ENCODE measurements at places on chromosomes 13 and 19.

DNA sequence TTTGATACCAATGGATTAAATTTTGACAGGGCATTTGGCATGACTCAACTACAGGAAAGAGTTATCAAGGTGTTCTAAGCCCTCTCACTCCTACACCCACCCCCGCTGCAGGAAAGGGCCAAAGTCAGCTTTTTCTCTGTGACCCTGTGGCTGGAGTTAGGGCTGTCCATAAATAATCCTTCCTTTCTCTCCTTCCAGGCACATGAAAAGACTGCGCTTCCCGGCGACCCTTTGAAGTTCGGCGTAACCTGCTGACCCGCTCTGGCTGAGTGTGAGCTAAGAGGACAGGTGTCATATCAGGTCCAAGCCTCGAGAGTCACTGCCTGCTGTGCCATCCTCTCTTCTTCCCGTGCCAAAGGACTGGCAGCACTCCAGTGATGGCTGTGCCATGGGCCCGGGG lies 25.6 kb downstream of the ZNF114 start:
- no peaks in the 10 kb centered on the region for H3K27me3 ChIP-seq
- peaks cover 3% of the 10 kb centered on the region for H3K4me1 ChIP-seq

DNA sequence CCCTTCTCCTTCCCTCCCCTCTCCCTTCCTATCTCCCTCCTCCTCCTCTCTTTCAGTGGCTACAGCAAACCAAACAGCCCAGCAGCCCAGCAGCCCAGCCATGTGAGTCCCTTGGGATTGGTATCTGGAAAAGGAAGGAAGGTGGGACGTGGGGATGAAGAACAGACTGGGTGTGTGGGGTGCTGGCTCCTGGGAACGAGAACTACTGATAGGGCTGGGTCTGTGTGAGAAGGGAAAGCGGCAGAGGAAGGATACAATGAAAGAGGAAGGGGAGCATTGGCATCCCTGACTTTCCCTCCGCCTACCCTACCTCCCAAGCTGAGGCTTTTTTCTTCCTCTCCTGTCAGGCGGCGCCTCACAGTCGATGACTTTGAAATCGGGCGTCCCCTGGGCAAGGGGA lies 863 bp downstream of the AURKC start:
- H3K36me3 ChIP-seq: no peaks in the 10 kb centered on the region
- H3K4me3 ChIP-seq: no peak overlapping the region
- no peaks in the 10 kb centered on the region for H3K4me1 ChIP-seq
- no peak for DNase-seq

DNA sequence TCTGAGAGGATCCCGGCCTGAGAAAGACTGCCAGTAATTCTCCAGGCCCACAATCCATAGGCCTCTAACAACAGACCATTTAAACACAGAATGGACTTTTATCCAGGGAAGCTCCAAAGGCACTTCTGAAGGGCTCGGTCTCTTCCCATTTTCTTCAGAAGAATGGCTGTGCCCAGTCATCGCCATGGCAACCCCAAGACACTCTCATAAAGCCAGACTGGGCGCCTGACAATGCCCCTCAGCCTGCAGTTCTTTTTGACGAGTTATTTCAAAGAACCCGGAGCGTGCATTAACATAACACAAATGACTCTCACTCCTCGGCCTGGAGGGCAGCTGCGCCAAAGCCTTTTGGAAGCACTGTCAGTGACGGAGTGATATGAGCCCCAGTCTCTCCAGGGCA lies 61.0 kb downstream of the RASA3 start:
- no peak overlapping the region for H3K27ac ChIP-seq
- peaks cover 13% of the 10 kb centered on the region for H3K36me3 ChIP-seq
- H3K27me3 ChIP-seq: no peaks in the 10 kb centered on the region

DNA sequence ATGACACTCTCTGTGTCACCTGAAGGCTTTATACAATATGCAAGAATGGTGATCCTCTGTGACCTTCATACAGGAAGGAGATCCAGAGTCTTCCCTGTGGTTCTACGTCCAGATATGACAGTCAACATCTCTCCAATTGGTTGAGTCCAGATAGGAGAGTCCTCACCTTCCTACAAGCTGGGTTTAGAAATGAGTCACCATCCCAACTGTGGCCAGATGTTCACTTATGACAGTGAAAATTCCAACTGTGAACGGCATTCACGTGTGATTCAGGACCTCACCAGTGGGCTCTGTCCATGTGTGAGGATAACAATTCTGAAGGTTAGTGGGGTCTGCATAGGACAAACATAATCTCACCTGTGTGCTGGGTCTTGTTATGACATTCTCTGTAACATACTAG lies 52.5 kb upstream of the ZNF728 start:
- H3K36me3 ChIP-seq: no peaks in the 10 kb centered on the region
- no peak for DNase-seq
- H3K27me3 ChIP-seq: no peaks in the 10 kb centered on the region
- H3K4me1 ChIP-seq: no peaks in the 10 kb centered on the region
- no peak overlapping the region for H3K27ac ChIP-seq
- no peak overlapping the region for H3K4me3 ChIP-seq

GRCh38 chr13:85255978-85256377 lies 543.2 kb downstream of the SLITRK6 start:
- H3K36me3 ChIP-seq: no peaks in the 10 kb centered on the region
- no peaks in the 10 kb centered on the region for H3K27me3 ChIP-seq
- no peak overlapping the region for H3K4me3 ChIP-seq
- no peaks in the 10 kb centered on the region for H3K4me1 ChIP-seq
- no peak overlapping the region for H3K27ac ChIP-seq

GRCh38 chr13:51237386-51237785 lies 15.2 kb downstream of the FAM124A start:
- no peak for DNase-seq
- no peak overlapping the region for H3K4me3 ChIP-seq
- no peak overlapping the region for H3K27ac ChIP-seq
- no peaks in the 10 kb centered on the region for H3K4me1 ChIP-seq
- no peaks in the 10 kb centered on the region for H3K36me3 ChIP-seq

DNA sequence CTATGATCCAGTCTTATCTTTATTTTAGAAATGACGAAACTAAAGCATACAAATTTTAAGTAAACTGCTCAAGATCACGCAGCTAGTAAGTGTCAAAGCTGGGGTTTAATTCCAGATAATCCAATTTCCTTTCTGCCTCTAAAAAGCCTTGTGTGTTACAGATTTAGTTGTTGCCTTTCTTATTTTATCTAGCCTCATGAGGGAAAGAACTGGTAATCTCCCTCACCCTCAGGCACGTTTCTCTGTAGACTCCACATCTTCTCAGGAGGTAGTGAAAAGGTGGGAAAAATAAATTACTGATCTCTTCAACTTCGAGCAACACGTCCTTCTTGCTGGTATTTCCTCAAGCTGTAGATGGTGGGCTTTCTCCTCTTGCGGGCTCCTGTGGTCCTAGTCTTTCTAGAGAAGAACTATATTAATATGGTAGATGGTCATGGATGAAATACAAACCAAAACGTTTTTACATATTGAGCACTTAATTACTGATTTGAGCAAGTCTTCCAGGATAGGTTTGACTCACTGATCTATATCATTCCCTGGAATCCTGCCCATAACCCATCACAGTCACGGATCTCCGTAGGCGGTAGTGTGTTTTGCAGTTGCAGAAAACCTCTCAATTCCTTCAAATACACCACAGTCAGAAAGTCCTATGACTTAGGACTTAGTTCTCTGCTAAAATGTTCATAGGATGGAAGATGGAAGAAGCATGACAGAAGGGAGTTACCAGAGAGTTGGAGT lies 519.5 kb downstream of the DCT start:
- H3K4me1 ChIP-seq: no peaks in the 10 kb centered on the region
- no peaks in the 10 kb centered on the region for H3K27me3 ChIP-seq
- no peak overlapping the region for H3K27ac ChIP-seq
- H3K4me3 ChIP-seq: no peak overlapping the region

DNA sequence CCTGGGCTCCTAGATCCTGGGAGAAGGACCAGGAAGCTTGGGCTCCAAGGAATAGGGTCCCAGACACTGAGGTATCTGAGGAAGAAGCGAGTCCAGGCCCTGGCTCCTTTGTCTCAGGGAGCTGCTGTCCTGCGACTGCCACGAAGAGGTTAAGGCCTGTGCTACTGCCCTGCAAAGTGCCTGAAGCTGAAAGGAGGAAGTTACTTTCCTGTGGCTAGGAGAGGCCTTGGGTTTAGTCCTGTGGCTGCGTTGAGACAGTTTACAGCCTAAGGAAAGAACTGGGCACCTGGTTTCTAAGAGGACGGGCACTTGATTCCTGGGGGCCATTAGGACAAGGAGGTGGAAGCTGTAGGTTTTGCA lies 2.8 kb downstream of the MYADM start:
- no peak overlapping the region for H3K27ac ChIP-seq
- no peaks in the 10 kb centered on the region for H3K36me3 ChIP-seq
- DNase-seq: no peak
- H3K4me1 ChIP-seq: no peaks in the 10 kb centered on the region

DNA sequence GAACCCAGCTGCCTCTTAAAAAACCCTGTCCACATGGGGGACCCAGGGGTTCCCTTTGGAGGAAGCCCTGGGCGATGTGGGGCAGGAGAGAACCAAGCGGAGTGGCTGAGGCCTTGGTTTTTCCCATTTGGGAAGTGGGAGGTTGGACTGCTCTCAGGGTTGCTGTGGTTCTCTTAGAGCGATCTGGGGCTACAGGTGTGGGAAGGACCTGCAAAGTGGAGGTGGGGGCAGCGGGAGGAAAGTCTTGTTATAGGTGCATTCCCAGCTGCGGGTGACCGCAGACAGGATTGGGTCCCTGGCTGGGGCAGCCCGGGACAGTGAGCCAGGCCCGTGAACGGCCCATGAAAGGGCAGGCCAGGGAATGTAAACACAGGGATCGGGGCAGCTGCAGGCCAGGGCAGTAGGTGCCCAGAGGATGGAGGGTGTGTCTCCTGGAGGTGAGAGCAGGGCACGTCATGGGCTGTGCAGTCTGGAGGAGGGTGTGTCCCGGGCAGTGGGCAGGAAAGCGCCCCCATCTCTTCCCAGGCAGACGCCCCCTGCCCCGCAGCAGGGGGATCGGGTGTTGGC lies 814 bp downstream of the SLC25A23 start:
- H3K4me3 ChIP-seq: peak overlapping the region; percentile 80
- H3K4me1 ChIP-seq: peaks cover 10% of the 10 kb centered on the region
- peak overlapping the region; percentile 94 for H3K27ac ChIP-seq
- peaks cover 24% of the 10 kb centered on the region for H3K36me3 ChIP-seq

DNA sequence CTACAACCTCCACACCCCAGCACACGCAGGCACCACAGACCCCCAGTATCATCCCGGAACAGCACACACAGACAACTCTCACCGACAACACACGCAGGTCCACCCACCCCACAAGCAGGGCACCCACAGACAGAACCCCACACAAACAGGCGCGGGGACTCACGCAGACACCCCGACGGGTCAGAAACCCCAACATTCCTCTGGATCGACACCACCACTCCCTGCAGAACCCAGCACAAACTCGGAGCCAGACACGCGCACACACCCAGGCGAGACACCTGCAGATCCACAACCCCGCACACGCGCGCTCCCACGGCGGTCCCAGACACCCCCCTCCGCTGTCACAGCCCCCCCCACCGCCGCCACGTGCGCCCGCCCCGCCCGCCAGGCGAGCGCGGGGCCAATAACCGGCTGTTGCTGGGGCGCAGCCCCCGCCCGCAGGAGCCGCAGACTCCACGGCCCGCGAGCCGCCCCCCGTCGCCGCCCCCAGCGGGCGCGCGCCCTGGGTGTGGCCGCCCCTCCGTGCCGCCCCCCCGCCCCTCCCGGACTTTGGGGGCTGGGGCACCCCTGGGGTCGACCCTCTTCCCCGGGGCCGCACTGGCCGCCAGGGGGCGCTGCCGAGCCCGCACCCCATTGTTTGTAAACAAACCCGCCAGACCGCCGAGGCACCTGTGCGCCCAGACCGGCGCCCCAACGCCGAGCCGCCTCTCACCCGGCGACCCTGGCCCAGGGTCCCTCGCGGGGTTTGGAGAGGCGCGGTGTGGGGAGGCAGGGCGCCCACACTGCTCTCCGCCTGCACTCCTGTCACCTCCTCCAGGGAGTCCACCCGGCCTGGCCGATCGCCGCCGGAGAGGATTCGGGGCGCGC lies 712 bp downstream of the BBC3 start:
- peak overlapping the region; percentile 29 for H3K27ac ChIP-seq
- peaks cover 50% of the 10 kb centered on the region for H3K4me1 ChIP-seq
- no peaks in the 10 kb centered on the region for H3K27me3 ChIP-seq
- DNase-seq: no peak
- H3K4me3 ChIP-seq: peak overlapping the region; percentile 91

DNA sequence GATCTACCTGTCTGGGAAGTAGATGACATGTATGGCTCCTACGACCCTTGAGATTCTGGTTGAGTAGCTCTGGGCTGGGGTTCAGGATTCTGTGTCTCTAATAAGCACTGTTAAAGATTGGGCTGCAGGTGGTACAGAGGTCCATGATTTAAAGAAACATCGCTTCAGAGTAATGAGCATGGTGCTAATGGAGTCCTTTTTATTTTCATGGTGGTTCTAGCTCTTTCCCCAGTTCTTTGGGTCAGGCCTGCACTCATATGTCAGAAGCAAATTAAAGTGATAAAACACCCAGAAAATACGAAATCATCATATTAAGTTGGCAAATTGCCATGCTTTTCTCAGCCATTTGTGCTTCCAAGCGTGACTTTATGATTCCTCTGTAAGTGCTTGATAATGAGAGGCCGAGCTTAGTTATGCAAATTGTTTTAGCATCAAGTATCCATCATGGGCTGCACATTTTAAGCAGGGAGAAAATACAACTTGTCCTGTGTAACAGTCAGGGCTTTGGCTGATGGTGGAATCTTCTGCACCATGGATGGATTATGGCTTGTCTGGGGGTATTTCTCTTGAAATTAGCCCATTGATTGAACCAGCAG lies 45.1 kb downstream of the MTUS2 start:
- no peak for DNase-seq
- no peaks in the 10 kb centered on the region for H3K4me1 ChIP-seq
- no peaks in the 10 kb centered on the region for H3K36me3 ChIP-seq
- H3K27ac ChIP-seq: no peak overlapping the region
- H3K27me3 ChIP-seq: no peaks in the 10 kb centered on the region
- H3K4me3 ChIP-seq: no peak overlapping the region

GRCh38 chr13:103031332-103031873 lies 34.8 kb downstream of the SLC10A2 start:
- H3K36me3 ChIP-seq: no peaks in the 10 kb centered on the region
- no peak overlapping the region for H3K4me3 ChIP-seq
- H3K27ac ChIP-seq: peak overlapping the region; percentile 79
- no peaks in the 10 kb centered on the region for H3K27me3 ChIP-seq
- peak; percentile 90 for DNase-seq

DNA sequence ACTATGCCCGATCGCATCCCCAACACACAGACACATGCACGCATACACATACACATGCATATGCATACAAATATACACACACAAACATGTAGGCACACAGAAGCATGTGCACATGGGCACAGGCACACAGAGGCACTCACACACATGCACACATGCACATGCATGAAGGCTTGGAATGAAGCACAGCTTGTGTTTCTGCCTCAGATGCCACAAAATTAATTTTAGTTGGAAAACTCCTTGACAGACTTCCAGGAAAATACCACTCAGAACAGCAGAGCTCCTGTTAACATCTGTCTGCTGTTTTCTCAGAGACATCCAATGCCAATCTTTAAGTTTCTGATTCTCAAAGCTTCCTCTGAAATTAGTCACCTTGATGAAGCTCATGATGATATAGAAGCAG lies 532.7 kb downstream of the RFC3 start:
- DNase-seq: no peak
- H3K36me3 ChIP-seq: no peaks in the 10 kb centered on the region
- no peak overlapping the region for H3K4me3 ChIP-seq
- no peaks in the 10 kb centered on the region for H3K4me1 ChIP-seq
- no peak overlapping the region for H3K27ac ChIP-seq

Measured in GM12878 (cell line).